NCI-H1105 treated with DMSO at 0.1 percent for 48 hours (cell line): ENCODE measurements at places on chromosomes 12 and 14.
A peak's percentile ranks its signal among the peaks of the same experiment; 100 is the strongest.

- DNase-seq, result no peak
Measured at GRCh38 chr14:86802726-86803125, 1190.3 kb downstream of the GALC start.

DNA sequence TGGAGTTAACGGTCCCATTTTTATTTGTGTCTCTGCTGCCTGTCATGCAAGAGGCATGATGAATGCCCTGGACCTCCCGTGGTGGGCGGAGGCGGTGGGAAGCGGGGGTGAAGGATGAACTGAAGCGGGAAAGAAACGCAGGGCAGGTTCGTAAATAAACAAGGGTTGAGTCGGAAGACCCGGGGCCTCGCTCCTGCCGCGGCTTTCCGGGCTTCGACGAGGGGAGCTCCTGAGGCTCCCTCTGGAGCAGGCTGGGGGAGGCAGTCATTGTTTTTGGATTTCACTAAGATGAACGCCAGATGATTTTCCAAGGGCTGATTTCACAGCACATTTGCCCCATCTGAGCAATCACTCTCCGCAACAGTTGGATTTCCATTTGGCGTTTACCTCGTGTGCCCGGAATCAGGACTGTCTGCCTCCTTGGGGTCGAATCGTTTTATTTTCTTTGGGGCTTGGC, 130.2 kb downstream of the SLC38A6 start:
- DNase-seq, result no peak

DNA sequence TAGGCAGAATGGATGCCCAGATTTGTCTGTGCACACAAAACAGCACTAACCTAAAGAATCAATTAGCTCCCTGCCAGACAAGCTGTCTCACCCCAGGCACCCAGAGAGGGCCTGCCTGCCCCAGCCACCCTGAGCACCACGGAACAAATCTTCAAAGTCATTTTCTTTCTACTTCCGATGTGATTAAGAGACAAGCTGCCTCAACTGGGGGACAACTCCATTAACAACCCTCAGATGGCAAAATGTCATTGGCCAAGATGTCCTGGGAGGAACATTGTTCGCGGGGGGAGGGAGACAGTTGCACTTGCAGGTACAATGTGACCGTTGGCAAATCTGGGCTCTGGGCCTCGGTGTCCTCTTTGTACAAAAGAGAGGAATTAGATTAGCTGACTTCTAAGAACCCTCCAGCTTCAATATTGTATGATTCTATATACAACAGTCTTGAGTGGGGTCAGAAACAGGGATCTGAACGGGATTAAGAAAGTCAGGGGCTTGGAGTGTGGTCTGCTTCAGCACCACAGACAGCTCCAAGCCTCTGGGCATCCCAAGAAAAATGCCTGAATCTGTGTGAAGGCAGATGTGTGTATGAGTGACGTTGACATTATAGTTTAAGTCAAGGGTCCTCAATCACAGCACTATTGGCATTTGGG, 42.8 kb upstream of the CMKLR1 start:
- DNase-seq, result no peak

DNA sequence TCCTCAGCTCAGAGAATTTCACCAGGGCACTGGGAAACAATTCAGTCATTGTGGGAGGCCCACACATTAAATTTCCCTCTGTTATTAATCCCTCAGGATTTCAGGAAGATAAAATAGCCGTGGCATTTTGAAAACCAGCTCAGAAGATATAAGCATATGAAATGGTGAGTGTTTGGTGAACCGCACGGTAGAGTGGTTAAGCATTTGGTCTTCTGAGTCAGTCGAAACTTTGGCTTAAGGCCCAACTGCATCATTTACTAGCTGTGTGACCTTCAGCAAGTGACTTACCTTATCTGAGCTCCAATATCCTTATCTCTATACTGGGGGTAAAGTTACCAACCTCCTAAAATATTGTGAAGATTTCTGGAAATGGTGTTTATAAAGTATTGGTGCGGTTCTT, 5.2 kb upstream of the VRK1 start:
- no peak for DNase-seq

- no peak for DNase-seq
Measured at GRCh38 chr14:102545461-102546265, 36.1 kb upstream of the ANKRD9 start.

- no peak for DNase-seq
Measured at GRCh38 chr12:65510584-65511050, 232.1 kb downstream of the MSRB3 start.

DNA sequence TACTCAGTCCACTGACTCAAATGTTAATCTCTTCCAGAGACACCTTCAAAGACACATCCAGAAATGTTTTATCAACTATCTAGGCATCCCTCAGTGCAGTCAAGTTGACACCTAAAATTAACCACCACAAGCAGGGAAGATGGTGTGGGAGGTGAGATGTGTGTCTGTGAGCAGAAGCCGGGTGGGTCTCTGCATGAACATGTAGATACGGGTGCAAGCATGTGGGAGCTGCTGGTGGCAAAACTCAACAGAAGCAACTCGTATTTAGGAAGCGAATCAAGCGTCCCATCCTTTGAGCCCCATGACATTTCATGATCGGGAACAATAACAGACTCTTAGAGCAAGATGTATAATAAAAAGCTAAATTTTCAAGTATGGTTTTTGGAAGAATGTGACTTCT, 110.0 kb upstream of the C14orf180 start:
- DNase-seq, result no peak

DNA sequence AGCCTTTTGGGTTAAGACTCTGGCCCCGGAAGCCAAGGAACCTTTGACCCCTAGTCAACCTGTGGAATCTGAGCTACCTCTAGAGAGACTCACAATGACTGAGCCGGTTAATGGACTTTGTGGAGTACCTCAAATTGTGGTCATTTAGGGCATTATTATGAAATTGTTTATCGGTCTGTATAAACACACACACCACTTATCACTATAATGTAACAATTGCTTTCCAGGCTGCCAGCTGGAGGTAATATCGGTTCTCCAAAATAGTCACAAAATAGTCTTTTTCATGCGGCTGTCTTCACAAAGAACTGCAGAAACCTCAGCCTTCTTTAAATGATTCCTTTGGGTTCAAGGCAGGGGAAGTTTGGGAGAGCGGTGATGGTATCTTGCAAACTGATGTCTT, 144.2 kb downstream of the DACT1 start:
- DNase-seq, result peak; percentile 7

- DNase-seq, result no peak
Measured at GRCh38 chr14:98966016-98966415, 306.0 kb downstream of the BCL11B start.

DNA sequence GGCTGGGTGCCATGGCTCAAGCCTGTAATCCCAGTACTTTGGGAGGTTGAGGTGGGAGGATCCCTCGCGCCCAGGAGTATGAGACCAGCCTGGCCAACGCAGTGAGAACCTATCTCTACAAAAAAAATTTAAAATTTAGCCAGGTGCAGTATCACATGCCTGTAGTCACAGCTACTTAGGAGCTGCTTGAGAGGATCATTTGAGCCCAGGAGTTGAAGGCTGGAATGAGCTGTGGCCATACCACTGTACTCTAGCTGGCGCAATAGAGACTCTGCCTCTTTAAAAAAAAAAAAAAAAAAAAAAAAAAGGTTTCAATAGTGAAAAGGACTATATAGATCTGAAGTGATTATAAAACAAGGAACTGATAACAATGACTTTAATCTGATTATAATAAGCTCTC, 13.5 kb downstream of the PSMA3 start:
- DNase-seq, result no peak

DNA sequence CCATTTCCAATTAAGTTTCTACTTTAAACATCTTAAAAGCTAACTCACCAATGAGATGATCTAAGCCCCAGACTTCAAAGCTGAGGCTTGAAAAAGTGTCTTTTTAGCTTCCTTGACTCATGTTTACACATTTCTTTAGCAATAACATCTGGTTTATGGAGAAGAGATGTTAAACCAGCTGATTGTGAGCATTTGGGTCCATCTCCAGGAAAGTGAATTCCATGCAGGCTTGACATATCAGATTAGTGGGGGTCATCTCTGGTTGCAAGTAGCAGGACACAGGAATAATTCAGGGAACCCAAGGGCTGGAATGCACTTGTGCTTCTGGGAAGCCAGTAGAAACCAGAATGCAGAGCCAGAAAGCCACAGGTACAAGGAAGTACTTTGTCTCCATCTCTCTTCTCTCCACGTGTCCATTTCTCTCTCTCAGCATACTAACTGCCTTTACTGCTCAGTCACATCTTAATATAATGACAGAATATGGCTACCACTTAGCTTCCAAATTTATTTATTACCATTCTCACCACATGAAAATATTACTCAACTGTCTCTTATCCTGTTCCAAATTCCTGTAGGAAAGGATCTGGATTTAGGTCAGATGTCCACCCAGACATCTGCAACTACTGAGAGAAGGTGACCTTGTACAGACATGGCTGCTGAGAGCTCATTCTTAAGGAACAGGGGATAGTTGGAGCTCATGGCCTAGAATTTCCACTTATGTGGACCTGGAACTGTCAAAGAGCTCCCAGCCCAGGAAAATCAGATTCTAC, 104.4 kb downstream of the SCN8A start:
- no peak for DNase-seq

- DNase-seq, result no peak
Measured at GRCh38 chr14:82122655-82123054, 589.0 kb upstream of the SEL1L start.

GRCh38 chr12:67752226-67752732, 103.7 kb downstream of the DYRK2 start:
- DNase-seq, result no peak

DNA sequence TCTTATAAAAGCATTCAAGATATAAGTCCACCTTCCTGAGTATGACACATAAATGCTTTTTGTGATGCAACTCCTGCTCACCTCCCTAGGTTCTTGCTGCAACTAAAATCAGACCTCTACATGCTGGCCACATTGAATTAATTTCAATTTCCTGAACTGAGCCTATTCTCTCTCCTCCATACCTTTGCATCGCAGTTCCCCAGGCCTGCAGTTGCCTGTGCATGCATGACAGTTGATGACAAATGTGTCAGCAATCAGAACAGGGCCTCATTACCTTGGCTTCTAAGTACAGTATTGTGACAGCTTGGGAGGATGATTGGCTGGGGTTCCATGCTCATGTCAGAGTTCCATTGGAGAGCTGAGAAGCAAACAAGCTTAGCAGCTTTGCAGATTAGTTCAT, 3.9 kb upstream of the TM7SF3 start:
- DNase-seq, result no peak

DNA sequence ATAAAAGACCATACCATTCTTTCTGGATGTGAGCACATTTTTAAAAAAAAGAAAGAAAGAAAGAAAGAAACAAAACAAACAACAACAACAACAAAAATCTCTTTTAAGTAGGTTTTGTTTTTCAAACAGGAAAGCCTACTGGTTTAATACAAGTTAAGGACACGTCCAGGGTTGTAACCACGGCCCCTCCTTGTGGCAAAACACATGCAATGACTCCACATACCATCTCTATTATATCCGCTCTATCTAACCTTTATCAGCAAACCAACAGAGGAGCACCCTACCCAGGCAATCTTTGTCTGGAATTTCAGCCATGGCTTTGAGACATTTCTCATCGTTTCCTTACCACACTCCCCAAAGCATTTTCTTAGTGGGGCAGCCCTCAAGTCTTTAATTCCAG, 360.5 kb upstream of the TMPO start:
- DNase-seq, result peak; percentile 77

- DNase-seq, result no peak
Measured at GRCh38 chr12:111401167-111401605, 4.5 kb upstream of the SH2B3 start.

GRCh38 chr12:25311506-25311905, 60.8 kb upstream of the KRAS start:
- DNase-seq, result no peak

DNA sequence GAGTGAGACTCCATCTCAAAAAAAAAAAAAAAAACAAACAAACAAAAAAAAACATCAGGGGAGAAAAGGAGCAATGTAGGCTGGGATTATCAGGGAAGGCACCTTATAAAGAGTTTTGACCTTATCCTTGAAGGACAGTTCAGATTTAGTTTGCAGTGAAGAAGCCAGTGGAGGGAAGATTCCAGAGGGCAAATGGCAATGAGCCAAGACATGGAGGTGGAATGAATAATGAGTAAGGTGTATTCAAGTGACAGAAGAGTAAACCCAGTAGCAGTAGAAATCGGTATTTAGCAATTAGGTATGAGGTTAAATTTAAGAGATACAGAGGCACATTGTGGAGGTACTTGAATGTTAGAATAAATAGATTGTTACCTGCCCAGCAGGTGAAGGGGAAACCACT, 2.2 kb upstream of the DUSP16 start:
- DNase-seq, result no peak

DNA sequence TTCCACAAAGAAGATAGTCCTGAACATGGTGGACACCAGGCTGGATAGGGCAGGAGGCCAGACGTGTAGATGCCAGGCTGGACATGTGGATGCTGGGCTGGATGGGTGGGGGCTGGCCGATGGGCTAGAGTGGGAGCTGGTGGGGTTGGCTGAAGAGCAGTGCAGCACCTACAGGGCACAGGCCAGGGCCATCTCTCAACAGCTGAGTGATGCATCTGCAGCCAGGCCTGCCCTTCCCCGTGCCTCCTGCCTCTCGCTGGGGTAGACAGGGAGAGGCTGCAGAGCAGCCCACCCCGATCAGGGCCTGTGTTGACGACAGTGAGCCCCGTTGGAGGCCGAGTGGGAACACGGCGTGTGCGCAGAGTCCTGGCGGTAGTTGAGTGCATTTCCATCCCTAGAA, 39.3 kb downstream of the EP400 start:
- no peak for DNase-seq

GRCh38 chr12:12735301-12735700, 18.1 kb downstream of the CDKN1B start:
- no peak for DNase-seq
